ENCODE measurements at places on chromosomes 1 and 21. TPM values are rescaled to one million over a fixed set of nuclear protein-coding genes. Genes with fewer than 3 reads are reported as not detected.

- DNase-seq, result peak; percentile 25
Measured at GRCh38 chr1:1598720-1599029, 1.3 kb downstream of the FNDC10 start.

DNA sequence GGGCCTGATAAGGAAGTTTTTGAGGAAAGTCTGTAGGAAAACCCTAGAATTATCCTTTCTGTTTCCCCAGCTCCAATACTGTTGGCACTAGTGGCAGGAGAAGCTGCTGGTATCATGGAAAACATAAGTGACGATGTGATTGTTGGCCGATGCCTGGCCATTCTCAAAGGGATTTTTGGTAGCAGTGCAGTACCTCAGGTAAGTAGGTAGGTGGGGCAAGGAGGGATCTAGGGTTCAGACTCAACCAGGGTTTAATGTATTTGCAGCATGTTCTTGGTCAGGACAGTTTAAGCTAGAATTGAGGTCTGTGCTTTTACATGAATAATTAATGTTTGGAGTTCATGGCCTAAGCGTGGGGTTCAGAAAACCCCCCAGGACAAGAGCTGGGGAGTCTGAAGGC is 62.1 kb downstream of the KDM1A start:
- DNase-seq, result no peak

DNA sequence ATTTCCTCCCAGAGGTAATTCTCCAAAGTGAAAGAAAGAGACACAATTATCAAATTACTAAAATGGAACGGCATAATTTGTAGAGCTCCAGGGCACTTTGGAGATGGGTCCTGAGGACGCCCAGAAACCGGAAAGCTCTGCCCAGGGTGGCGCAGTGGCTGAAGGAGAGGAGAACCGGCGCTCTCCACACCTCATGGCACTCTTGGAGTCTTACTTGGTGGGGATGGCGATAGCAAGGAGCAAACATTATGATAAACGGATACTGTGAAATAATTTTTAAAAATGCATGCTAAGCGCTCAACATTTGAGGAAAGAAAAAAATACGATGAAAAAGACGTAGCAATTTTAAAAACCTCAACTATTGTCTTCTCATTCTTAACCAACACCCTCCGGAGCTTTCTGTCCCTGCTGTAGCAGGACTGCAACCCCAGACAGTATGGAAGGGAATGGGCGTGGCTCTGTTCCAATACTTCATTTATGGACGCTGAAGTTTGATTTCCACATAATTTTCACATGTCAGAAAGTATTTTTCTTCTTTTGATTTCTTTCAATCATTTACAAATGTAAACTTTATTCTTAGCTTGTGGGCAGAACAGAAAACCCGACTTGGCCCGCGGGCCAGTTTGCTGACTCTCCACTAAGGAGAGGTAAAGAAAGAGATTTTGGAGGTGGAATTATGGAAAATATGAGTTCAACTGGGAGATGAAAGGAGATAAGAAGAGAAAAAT is 1.1 kb downstream of the S100A11 start:
- DNase-seq, result no peak

REN gene
- polyA plus RNA-seq, result not detected

Data from SK-N-SH (cell line).